Hippocampal formation (tissue), 2 donors: ENCODE measurements at places on chromosomes 16 and 17.

DNA sequence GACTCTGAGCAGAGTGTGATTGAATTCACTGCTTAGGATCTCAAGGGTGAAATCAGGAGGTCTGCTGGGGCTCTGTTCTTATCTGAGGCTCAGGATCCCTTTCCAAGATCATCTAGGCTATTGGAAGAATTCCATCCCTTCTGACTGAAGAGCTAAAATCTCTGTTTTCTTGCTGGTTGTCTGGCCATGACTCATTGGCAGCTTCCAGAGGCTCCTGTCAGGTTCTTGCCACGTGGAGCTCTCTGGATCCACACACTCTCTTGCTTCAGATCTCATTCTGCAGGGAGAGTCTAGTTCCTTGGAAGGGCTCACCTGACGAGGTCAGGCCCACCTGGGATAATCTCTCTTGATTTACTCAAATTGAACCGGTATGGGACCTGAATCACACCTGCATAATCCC lies 930.7 kb downstream of the CDH8 start:
- no peak for DNase-seq

- no peak for DNase-seq
These were observed 47.7 kb downstream of the GNA13 start for GRCh38 chr17:65008882-65009281.

- DNase-seq: no peak
These were observed 7.8 kb downstream of the LPO start for GRCh38 chr17:58246104-58246740.

DNA sequence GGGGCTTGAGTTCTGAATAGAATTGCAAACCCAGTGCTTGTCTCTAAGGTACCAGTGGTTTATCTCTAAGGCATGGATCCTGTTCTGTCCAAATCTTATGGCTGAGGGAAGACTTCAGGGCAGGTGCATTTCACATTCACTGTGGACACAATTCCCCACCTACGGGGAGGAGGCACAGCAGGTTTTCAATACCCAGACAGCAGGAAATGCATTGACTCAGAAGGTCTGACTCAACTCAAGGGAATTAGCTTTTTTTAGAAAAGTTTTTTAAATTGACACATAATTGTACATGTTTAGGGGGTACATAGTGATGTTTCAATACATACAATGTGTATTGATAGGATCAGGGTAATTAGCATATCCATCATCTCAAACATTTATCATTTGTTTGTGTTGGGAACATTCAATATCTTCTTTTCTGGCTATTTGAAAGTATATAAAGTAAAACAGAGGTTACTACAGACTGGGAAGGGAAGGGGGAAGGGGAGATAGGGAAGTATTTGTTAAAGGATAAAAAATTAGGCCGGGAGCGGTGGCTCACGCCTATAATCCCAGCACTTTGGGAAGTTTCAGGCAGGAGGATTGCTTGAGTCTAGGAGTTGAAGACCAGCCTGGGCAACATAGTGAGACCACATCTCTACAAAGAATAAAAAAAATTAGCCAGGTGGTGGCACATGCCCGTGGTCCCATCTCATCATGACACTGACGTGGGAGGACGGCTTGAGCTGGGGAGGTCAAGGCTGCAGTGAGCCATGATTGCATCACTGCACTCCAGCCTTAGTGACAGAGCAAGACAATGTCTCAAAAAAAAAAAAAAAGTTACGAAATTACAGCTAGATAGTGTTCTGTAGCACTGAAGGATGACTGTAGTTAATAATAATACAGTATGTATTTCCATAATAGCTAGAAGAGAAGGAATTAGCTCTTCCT lies 54.9 kb downstream of the RGS9 start:
- no peak for DNase-seq

DNA sequence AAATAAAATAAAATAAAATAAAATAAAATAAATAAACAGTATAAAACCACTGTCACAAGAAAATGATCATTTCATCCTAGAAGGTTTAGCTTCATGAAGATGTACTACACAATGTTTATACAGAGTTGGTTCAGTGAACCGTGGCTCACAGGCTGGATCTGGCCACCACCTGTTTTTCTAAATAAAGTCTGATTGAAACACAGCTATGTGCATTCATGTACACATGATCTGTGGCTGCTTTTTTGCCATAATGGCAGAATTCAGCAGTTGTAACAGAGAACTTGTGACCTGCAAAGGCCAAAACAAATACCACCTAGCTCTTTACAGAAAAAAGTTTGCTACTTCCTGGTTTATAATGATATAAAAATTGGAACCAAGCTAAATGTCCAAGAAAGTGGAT lies 12.6 kb upstream of the RPRML start:
- DNase-seq: no peak

- DNase-seq: no peak
These were observed 55.3 kb downstream of the USP10 start for GRCh38 chr16:84754956-84755672.

GRCh38 chr16:67463691-67464090 lies 17.3 kb downstream of the ATP6V0D1 start:
- DNase-seq: no peak

- DNase-seq: no peak
These were observed 118.4 kb downstream of the ZNF423 start for GRCh38 chr16:49737541-49737940.

DNA sequence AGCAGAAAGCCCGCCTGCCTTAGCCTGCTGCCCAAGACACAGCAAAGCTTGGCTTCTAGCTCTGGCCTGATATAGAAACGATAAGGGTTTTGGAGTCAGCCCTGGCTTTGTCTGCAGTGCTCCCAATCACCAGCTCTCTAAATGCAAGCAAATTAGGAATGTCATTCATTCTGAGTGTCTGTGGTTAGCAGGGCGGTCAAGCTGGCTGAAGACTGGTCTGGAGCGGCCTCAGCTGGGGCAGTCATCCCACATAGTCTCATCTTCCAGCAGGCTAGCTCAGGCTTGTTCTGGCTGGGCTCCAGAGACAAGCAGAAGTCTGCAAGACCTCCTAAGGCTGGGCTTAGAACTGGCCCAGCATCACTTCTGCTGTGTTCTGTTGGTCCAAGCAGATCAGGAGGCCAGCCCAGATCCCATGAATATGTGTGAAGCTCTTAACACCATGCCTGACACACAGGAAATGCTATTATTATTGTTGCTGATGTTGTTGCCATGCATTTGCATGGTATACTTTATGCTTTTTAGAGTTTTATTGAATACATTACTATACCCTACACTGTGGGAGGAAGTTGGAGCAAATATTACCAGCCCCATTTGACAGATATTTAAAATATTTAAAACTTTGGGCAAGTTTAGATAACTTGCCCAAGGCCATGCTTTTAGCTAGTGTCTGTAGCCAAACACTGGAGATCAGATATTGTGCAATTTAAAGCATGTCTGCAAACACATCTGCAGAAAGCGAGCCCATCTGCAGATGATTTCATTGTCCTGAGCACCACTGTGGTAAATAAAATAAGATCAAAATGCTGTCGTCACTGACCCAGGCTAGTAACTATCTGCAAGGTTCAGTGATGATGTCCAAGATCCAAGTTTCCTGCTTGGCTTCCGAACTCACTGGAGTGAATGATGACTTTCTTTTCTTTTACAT lies 24.8 kb downstream of the TMC7 start:
- DNase-seq: no peak

DNA sequence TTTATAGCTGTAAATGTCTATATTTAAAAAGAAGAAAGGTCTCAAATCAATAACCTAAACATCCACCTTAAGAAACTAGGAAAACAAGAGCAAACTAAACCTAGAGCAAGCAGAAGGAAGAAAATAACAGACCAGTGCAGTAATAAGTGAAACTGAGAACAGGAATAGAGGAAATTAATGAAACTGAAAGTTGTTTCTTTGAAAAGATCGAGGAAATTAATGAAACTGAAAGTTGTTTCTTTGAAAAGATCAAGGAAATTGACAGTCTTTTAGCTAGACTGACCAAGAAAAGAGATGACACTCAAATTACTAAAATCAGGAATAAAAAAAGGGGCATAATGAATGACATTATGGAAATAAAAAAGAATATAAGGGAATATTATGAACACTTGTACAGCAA lies 46.4 kb downstream of the SLFN5 start:
- DNase-seq: no peak

DNA sequence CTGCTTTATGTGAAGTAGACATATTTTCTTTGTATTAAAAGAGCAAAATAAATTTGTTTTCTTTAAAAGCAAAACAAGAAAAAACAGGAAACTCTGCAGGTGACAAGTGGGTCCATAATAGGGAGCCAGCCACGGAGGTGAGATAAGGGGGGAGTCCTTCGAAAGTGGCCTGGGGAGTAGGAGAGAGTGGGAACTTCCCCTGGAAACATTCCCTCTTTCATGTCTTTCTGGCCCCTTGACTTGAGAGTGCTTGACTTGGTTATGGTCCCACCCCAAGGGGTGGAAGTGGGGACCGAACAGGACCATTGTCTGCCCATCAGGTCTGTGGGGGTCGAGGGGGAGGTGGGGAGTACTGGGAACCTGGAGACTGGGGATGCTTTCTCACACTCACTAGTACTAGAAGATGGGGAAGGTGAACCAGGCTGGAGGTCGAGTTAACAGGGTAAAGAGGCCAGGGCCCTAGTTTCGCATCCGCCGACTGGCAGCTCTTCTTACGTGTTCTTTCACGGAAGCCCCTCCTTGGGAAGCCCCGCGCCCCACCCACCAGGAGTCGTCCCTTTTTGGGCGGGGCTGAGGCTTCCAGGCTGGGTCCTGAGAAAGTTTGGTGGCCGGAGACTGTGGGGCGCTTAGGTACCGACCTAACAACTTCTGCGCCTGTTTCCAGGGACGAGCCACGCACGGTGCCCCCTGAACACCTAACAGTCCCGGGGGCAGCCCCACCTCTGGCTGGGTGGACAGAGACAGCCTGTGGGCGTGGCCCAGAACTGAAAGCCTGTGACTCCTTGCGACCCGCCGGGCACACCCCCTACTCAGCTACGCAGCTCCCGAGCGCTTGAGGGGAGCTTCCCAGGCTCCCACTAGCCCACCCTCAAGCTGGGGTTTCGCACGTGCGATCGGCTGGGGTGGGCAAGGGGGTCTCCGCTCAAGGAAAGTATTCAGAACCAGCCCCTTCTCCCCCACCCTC lies 790 bp downstream of the TRADD start:
- no peak for DNase-seq

DNA sequence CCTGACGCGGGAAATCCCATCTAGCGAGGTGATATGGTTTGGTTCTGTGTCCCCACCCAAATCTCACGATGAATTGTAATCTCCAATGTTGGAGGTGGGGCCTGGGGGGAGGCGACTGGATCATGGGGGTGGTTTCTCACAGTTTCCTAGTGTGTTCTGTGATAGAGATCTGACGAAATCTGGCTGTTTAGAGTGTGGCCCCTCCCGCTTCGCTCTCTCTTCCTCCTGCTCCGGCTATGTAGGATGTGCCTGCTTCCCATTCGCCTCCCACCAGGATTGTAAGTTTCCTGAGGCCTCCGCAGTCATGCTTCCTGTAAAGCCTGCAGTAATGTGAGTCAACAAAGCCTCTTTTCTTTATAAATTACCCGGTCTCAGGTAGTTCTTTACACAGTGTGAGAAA lies 31.6 kb downstream of the IFT140 start:
- DNase-seq: no peak

GRCh38 chr17:40791787-40792436 lies 7.8 kb downstream of the KRT28 start:
- DNase-seq: peak; percentile 0

- no peak for DNase-seq
These were observed 2.9 kb downstream of the UNC119 start for GRCh38 chr17:28549236-28550132.

DNA sequence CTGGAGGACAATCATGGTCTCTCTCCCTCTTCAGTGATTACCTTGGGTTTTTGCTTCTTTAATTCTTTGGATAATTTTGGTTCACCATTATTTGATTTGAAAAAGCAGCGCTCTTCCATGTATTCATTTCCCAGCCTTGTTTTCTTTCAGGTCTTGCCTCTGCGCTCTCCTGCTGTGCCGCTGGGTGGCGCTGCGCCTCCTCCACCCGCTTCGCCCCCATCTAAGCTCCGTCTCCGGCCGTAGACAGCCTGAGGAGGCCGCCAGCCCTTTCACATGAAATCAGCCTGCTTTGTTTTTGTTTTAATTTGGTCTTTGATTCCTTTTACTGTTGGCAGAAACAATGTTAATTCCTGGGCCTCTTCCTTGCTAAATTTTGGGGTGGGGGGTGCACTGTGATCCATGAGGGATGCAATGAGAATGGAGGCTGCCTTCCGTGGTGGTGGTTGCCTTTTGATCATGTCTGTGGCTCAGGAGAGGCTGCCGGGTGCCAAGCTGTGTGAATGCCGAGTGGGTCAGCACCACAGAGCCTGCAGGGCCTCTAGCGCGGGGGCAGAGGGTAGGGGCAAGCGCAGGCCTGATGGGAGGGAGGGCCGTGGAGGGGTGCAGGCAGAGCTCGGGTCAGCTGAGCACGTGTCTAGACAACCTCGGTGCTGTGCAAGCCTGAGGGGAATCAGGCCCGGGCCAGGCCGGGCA lies 64.1 kb downstream of the PLD6 start:
- DNase-seq: peak; percentile 78

DNA sequence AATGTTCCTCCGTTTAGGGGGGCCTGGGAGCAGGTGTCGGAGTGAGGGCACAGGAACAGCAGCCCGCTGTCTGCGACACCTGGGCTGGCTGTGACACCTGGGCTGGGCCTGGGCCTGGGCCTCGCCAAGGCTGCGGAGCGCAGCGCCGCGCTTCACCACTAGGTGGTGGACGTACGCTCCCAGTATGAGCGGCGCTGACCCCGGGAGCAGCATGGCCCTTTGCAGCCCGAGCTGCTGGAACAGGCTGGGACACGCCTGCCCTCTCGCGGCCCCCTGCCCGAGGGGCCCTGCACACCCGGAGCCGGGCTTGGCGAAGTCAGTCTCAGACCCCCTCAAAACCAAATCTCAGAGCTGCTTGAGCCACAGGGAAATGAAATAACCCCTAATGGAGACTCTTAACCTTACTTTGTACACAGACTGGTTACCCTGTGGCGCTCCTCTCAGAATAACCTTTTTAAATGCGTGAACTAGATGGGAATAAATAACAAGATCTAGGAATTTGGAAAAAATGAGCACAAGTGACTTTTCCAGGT lies 38.6 kb upstream of the FA2H start:
- DNase-seq: peak; percentile 78

DNA sequence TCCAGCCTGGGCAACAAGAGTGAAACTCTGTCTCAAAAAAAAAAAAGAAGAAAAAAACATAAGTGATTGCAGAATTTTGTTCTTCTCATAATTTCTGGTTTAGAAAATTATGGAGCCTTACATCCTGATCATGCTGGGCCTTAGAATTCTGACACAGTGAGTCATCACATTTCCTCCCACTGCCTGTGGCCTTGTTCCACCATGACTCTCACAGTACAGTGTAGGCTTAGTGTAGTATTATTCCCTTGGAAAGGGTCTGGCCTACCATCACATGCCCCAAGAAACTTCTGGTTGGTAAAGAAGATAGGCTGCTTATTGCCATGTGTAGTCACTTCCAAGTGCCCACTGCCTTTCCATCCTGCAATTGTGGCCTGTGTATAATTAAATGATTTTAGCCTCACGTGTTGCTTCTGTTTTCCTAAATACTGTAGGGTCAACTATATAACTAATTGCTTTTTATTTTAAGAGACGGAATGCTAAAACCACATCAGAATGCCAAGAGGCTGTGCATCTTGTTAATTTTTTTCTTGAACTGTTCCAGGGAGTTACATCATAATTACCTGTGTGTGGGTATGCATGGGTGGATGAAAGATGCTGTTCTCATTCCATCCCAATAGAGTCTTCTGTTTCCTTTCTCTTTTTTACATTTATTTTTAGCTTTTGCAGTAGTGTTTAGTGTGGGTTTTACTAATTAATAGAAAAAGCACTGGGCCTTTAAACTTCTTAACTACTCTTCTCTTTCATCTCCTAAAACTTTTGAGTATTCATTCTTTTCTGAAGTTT lies 25.9 kb downstream of the OGFOD1 start:
- no peak for DNase-seq

GRCh38 chr16:75398333-75398732 lies 35.0 kb downstream of the CFDP1 start:
- DNase-seq: no peak

- no peak for DNase-seq
These were observed 39.5 kb upstream of the ENPP7 start for GRCh38 chr17:79690988-79691836.
